AG09319 (cell line): ENCODE measurements at places on chromosomes 4 and X.

DNA sequence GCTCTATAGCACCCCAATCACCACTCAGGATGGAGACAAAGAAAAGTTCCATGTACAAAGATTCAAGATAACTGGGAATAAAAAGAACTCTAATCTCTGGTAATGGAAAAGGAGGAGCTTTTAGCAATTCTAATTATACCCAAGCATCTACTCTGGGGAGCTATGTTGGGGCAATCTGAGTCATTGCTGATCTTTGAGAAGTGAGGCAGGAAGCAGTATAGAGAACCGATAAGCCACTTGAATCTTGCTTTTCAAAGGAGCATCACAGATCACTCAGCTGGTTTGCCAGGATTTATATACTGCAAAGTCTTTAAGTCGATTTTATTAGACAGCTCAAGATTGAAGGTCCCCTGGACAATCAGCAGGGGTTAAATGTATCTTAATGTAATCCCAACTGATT, 220.0 kb downstream of the ENOX2 start:
- no peak for DNase-seq

GRCh38 chrX:72269671-72270251, 7.3 kb downstream of the RPS4X start:
- no peak for DNase-seq

DNA sequence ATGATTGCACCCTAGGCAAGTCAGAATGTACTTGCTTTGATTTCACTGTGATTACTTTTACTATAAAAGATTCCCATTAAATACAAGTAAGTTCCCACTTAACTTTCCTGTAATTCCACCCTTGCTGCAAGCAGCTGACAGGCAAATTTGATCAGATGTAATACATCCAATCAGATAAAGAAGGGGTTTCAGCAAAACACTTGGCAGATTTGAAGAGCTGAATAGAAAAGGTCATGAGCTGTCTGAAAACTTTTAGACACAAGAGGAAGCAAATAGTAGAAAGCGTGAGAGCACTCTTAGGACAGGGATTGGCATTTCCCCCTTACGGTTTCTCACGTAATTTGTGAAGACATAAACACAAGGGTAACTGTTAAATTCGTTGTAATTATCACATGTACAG, 22.8 kb downstream of the HSD17B13 start:
- DNase-seq: no peak

GRCh38 chr4:98293104-98293887, 32.1 kb downstream of the RAP1GDS1 start:
- DNase-seq: no peak

DNA sequence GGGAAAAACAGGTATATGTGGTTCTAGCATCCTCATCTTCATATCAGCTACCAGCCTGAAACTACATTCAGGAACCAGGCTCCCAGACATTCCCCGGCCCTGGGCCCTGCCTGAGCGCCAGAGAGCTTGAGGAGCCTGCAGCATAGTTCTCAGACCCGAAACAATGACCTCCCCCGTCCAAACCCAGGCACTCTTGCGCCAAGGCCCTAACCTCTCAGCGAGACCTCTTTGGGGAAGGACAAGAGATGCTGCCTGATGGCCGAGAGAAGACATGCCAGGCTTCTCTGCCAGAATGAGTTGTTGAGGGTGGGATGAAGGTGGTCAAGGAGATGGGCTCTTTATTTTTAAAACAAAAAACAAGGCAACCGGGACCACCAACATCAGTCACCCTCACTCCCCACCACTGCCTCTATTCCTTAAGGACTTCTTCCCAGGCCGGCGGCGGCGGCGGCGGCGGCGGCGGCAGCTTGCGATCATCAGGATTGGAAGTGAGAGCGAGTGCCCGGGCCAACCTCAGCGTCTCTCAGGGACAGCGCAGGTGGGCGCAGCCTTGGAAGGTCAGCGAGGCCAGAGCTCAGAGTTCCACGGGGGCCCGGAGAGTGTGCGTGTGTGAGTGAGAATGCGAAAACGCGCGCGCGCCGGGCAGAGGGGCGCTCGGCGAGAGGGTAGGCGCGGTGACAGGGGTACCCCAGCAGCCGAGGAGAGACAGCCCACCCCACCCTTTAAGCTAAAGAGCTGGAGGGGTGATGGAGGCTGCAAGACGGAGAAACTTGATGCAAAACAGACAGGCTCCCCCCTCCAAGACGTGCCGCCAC, 601 bp downstream of the INPP4B start:
- no peak for DNase-seq

DNA sequence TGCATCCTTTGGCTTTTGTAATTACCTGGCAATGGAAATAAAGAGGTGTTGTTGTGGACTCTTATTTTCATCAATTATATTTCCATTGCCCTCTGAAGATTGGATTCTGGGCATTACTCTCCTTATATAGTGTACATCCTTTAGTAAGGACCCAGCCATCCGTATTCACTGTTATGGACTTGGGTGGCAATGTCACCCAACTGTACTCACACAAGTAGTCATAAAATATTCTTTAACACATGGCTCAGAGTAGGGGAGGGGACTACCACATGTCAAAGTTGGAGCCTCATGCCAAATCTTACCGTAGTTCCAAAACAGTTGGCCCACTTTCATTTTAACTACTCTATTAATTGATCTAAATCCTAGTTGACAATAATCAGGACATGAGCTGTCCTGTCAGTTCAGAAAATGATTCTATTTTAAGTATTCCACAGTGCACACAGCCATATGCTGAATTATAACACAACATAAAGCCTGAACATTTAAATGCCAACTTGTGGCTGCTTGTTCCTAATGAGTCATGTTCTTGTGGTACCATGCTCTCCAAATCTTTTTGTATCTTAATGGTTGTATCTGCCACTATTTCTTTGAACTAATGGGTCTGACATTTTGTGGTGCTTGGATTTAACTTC, 4.9 kb downstream of the FRAS1 start:
- no peak for DNase-seq

- no peak for DNase-seq
Measured at GRCh38 chrX:41317477-41318208, 16.3 kb upstream of the DDX3X start.

DNA sequence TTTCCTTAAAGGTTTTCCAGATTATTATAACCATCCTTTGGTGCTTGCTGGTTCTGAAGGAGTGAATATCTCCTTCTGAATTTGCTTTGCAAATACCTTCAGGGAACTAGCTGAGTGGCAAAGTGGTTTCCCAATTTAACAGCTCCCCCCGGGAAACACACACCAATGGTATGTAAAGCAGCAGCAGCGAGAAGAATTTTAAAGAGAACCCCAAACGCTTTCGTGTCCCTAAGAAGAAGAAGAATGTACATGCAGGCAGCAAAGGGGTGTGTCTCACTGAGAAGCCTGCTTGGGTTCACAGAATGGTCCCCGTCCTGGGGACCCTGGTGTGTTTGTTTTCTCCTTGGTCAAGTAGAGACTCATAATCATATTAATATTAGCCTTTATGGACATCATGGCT, 4.2 kb upstream of the AKAP17A start:
- DNase-seq: no peak

- DNase-seq: no peak
Measured at GRCh38 chr4:106315476-106315967, 487 bp downstream of the TBCK start.

- DNase-seq: peak; percentile 35
Measured at GRCh38 chrX:113059714-113060113, 219.1 kb upstream of the AMOT start.

- DNase-seq: no peak
Measured at GRCh38 chr4:163681208-163681821, 186.8 kb downstream of the TMA16 start.

GRCh38 chr4:6494431-6495295, 22.2 kb upstream of the PPP2R2C start:
- no peak for DNase-seq

- DNase-seq: no peak
Measured at GRCh38 chrX:14594521-14594920, 65.2 kb downstream of the GLRA2 start.

DNA sequence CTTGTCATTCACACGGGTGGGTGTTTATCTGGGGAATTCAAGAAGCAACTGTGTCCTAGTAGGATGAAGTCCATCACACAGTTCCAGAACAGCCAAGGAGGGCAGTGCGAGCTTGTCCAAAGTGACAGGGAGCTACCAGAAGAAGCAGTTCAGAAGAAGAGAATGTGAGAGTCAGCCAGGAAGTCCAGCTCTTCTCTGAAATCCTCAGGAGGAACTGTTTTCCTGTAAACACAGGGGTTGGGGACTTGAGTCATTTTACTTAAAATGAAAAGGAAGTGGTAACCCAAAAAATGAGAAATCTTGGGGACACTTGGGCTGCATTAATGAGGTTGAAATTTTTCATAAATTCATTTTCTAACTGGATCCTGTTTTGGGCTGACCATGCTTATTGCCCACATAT, 8.2 kb upstream of the TLR10 start:
- no peak for DNase-seq

GRCh38 chr4:52751487-52751911, 274 bp upstream of the ERVMER34-1 start:
- no peak for DNase-seq

DNA sequence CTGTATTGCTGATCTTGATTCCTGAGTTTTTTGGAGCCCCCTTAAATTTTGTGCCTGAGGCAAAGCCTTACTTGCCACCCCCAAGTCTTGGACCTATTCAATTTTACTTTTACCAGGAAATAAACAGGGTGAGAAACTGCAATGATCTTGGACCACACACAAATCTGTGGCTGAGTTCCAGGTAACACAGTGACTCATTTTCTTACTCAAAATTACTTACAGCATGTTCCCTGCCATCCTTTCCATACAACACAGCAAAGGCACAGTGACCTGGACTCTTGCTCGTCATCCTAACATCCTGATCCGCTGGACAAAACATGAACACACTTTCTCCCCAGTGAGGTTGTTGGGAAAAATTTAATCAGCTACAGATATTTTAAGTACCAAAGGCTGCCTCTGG, 60.7 kb upstream of the S100G start:
- no peak for DNase-seq

DNA sequence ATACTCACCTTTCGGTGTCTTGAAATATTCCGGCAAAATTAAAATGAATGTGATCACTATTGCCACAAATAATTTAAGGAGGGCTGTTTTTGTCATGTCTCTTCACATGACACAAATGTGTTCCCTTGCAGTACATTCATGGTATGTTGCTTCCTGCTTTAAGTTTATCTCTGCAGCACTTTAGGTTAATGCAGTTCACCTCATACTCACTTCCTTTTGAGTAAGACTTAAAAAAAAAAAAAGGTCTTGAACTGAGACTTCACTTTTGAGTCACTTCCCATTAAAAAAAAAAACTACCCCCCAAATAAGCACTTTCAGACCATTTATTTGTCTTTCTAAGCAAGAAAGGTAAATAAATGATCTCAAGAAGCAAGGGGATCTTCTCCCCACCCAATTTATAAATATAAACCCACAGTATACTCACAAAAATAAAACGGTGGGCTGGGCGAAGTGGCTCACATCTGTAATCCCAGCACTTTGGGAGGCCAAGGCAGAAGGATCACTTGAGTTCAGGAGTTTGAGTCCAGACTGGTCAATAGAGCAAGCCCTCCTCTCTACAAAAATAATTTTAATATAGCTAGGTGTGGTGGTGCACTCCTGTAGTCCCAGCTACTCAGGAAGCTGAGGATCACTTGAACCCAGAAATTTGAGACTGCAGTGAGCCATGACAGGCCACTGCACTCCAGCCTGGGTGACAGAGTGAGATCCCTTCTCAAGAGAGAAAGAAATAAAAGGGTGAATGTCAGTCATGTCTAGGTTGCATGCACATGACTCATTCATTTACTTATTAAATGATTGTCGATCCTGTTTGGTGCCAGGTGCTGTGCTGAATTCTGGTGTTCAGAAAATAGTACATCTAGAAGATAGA, at the start of gene TMEM156:
Gene TMEM156, minus strand, starts transcription at position 192 of the 868 bp plus-strand sequence. Its CDS starts 96 bp downstream, at position 96.
- no peak for DNase-seq

DNA sequence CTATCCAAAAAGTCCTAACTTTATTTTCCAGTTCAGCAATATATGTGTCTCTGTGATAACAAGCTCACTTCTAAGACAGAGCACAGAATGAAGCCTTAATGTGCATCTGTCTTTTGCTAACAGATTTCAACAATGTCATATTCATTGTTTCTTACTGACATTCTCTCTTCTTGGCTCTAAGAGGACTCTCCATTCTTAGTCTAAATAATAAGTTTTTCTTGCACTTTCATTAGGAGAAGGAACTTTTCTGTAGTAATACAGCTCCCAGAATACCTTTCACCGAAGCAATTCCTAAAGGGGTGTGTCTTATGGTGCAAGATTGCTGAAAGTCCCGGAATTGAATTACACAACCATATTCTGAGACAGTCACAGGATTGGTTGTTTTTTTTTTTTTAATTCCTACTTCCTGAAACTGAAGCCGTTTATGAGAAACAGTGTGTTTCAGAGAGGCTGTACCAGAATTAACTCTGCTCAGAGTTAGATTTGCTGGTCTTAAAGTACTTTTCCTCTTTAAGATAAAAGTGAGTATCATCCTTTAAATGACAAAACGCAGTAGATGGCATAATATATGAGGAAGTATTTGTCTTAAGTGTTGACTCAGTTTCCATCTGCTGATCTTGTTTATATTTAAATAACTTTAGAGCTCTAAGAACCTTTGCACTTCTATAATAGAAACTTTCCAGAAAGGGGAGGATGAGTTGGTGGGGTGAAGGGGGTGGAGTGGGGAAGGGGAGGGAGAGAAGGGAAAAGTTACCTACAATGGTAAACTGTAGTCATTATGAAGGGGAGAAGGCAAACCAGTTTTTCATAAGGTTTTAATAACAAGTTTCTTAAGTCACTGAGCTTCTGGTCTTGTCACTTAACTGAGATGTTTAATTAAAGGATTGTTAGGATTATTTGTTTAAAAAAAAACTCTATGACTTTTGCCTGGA, at the start of gene ALPK1:
Gene ALPK1, plus strand, starts transcription at position 421 of the 932 bp plus-strand sequence.
- peak; percentile 82 for DNase-seq

DNA sequence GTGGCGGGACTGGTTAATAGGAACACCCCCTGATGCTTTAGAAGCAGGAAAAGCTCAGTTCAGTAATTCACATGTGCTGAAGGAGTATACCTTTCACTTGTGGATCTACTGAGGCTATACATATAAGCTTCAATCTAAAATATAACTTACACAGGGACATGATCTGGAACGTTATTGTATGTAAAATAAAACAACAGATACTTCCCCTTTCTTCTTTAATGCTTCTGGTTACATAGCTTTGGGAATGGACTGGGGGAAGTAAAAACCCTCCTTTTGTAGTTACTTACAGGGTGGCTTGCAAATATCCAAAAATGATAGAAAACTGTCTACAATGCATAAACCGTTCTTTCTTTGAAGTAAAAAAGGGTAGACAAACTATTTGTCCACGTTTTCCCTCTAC, 1.9 kb downstream of the FGG start:
- no peak for DNase-seq

DNA sequence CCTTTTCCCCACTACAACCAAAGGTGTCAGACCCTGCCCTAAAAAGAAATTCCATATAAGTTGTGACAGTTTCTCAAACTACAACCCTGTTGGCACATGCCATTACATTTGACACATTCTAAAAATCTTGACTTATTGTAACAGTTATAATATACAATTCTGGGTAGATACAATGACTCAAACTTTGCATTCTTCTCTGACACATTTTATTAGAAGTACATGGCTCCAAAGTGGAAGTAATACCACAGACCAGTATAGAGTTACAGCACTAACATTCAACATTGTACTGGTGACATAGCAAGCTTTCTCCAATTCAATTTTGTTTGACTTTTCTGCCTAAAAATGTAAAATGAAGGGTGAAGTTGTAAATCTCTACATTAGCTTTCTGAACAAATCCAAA, 196.6 kb upstream of the ETNPPL start:
- DNase-seq: no peak
